ENCODE measurements at places on chromosomes 2 and 18.

GRCh38 chr2:205708231-205708631 is 25.9 kb downstream of the NRP2 start:
- DNase-seq = peak; percentile 48

- DNase-seq = no peak
Observed at GRCh38 chr2:238900511-238900910, 52.6 kb downstream of the TWIST2 start.

GRCh38 chr18:8114480-8114879 is 494.8 kb upstream of the RAB12 start:
- DNase-seq = no peak

DNA sequence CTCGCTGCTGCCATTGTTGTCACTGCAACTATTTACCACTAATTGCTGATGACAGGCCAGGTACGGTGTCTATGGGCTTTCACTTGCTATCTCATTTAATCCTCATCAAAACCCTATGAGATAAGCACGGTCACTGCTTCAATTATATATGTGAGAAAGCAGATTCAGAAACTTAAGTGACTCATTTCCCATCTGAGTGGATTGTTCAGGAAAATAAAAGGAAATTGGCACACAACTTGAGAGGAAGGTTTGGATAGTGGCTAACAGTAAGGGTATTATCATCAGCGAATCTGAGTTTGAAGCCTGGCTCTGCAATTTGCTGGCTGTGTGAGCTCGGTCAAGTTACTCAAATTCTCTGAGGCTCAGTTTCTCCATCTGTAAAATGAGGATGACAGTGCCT is 196.0 kb downstream of the KCNS3 start:
- DNase-seq = no peak

DNA sequence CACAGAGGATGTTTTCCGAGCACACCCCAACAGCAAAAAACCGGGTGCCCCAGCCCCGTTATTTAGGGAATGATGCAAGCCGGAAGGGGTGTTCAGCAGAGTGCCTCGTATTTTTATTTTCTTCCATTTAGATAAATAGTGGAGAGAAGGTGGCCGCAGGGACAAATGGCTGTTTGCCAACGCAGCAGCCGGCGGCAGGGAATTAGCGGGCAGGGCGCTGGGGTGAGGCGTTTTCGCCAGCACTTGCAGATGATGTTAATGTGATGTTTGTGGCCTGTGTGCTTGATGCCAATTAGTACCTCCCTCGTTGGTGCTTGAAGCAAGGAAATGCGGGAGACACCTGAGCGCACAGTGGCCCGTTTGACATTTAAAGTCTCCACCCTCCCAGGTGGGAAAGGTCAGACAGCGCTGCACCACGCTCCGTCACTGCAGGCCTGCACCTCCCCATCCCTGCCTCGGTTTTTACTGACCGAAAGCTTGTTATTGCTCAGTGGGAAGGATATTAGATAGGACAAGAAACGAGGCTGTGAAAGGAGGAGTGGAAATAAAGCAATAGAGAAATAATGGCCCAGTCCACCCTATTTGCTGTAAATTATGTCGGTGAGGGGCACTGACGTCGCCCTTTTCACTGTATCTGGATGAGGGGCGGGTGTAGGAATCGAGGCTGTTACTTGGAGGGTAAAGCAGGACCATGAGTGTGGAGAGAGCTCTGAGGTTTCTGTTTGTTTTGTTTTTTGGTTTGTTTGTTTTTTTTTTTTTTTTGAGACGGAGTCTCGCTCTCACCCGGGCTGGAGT is 39.1 kb downstream of the NFATC1 start:
- DNase-seq = no peak

DNA sequence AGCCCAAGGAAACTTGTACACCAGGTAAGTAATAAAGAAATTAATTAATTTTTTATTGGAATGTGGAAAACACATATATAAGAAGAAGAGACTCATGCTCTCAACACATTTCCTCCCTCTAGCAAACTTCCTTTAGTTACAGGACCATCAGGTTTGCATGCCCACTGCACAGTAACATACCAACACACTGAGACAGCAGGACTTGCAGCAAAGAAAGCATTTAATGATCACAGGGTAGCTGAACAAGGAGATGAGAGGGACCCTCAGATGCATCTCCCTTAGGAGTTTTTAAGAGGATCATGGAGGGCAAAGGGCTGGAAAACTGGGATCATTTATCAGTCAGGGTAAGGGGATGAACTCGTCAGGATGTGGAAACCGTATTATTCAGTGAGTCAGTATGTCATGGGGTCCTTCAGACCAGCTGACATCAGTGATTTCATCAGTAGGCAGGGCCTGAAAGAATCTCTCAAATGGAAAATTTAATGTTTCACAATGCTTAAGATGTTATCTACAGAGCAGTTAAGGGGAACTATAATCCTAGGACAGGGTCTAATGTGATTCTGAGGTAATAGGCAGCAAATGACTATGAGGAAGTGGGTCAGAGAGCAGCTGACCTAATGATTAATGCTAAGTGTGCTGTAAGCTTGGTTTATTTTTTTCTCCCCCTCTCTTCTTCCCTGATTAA is 193.8 kb upstream of the RND3 start:
- peak; percentile 63 for DNase-seq

GRCh38 chr2:190342611-190343010 is 778 bp upstream of the INPP1 start:
- no peak for DNase-seq

- DNase-seq = no peak
Observed at GRCh38 chr2:141899740-141900139, 231.1 kb downstream of the LRP1B start.

GRCh38 chr2:239392688-239393387 is 8.0 kb downstream of the HDAC4 start:
- DNase-seq = no peak

DNA sequence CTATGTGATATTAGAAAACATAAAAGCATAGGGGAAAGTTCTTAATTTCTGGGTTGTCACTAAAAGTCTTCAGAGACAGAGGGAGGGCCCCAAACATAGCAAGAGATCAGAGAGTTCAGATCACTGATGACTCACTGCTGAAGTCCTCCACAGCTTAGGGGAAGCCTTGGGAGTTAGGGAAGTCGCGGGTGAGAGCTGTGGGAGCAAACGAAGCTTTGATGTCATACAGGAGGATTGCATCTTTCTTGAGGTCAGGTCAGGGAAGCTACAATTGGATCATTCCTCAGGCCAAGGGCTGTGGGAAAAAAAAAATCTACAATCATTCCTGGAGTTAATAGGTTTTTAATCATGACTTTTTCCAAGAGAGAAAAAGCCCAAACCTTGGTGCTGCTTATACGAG is 96.2 kb downstream of the COPS8 start:
- DNase-seq = peak; percentile 72

- DNase-seq = peak; percentile 10
Observed at GRCh38 chr2:181627545-181627944, 29.4 kb downstream of the CERKL start.

DNA sequence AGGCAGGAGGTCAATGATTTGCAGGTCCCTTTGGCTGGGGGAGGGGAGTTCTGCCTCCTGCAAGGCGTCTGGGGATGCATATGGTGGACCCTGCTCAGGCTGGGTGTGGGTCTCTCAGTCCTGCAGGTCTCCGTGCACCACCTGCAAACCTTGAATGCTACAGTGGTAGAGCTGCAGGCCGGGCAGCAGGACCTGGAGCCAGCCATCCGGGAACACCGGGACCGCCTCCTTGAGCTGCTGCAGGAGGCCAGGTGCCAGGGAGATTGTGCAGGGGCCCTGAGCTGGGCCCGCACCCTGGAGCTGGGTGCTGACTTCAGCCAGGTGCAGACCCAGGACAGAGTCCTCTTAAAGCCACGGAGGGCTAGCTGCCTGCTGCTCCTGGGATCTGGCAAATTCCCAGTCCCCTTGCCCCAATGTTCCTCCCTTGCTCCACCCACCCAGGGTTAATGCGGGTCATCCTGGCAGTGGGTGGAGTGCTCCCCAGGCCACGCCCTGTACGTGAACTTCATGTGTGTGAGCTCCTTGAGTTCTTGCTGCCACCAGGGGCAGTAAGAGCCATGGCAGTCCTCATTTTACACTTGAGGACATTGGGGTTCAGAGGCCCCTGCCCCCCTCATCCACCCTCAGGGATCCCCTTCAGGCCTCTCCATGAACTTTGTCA is 3.1 kb downstream of the PROM2 start:
- DNase-seq = no peak

GRCh38 chr18:58538604-58539386 is 90.1 kb downstream of the ALPK2 start:
- peak; percentile 27 for DNase-seq

DNA sequence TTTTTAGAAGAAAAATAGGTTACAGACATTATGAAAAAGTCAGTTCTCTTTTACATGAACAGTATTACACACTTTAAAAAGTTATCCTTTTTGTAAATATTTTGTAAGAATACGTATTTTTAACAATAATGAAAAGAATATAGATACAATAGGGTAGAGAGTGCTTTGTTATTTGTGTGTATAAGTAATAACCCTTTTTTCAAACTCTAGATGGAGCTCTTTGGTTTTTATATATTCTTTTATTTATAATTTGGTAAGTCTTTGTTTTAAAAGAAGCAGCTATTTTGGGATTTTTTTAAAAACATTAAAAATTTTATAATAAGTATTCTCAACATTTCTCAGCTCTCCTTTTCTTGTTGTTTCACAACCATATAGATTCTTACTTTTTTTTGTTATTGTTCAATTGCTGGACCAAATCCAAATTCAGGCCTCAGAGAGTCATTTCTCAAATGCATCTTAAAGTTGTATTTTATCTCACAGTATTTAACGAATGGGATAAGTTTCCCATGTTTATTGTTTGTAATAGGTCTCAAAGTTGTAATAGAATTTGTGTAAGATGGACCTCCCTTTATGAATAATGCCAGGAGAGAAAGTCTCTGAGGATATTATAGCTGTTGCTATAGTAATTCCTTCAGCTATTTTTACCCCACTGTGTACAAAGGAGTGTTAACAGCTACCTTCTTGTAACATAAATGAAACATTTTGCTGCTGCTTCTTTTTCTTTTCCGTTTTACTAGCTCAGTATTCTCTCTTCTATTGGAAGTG is 46.4 kb downstream of the ACYP2 start:
- DNase-seq = peak; percentile 5

DNA sequence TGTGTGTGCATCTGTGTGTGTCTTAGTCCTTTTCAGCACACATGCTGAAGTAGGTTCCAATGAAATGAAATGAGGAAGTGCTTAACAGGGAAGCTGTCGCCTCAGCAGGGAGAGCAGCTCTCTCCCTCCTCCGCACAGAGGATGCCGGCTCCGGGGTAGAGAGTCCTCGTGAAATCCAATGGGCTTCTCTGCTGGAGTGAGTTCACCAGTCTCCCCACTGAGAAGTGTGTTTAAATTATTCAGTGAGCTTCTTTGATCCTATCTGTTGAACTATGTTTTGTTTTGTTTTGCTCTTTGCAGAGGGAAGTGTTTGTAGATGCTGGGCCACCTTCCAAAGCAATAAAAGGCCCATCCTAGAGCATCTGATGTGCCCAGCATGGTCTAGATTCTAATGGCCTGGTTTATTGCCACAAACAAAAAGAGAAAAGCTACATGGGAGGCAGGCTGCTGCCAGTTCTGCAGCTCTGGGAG is 6.7 kb downstream of the PPP1R7 start:
- DNase-seq = no peak

GRCh38 chr18:48023334-48024008 is 93.0 kb upstream of the SMAD2 start:
- peak; percentile 77 for DNase-seq

- no peak for DNase-seq
Observed at GRCh38 chr2:69386360-69386759, 667 bp downstream of the GFPT1 start.

GRCh38 chr2:61770746-61771145 is 83.1 kb downstream of the FAM161A start:
- DNase-seq = peak; percentile 5

DNA sequence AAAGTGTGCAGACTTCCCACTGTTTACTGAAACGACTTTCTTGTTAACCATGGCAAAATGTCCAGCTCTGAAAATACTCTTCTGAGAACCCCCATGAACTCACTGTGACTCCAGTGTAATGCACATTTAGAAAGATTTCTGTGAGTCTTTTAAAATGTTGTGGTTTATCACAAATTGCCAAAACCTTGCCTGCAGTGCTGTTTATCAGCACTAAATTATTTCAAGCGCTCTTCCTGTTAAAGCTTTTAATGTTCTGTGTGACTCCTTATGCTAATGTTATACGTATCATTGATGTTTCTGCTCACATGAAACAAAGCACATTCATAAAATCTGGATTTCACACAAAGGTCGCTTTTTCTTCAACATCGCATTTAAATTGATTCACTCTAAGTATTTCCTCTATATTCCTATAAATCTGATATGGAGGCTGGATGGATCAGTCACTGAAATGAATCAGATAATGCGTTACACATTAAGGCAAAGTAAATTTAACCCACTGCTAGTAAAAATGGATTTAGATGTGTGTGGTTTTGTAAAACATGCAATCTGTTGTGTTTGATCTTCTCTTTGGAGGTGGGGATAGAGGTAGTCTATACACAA is 521.2 kb downstream of the NYAP2 start:
- DNase-seq = no peak

DNA sequence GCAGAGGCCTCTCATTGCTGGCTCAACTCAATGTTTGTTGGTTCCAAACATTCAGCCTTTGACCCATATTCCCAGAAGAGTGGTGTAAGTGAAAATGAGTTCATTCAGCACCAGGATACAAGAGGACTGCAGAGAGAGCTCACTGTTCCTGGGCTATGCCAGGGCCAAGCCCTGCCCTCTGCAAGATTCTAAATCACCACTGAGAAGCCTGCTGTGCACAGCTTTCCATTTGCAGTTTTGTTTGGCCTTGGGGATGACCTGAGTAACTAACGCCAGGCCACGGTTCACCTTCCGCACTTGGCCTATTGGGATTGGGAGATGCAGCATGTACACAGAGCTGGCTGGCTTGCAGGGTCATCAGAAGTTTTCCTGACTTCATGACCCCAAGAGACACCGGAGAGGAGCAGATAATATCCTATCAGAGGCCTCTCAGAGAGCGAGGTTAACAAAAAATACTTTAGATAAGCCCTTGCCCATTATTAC is 12.6 kb downstream of the GKN1 start:
- DNase-seq = no peak

- no peak for DNase-seq
Observed at GRCh38 chr2:177449159-177449558, 56.6 kb downstream of the AGPS start.

DNA sequence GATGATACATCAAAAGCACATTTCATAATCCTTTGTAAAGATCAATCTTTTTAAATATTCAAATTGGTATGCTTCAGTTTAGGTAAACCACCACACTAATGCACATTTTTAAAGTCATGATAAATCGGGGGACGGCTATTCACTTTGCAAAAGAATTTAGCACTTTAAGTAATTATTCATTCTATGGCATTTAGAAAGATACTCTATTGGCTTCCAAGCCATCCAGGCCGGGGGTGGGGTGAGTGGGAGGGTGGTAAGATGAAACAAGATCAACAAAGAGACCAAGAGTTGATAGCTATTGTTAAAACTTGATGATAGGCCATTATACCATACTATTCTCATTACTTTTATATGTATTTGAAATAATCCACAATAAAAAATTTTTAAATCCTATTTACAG is 41.0 kb downstream of the EPG5 start:
- DNase-seq = no peak

DNA sequence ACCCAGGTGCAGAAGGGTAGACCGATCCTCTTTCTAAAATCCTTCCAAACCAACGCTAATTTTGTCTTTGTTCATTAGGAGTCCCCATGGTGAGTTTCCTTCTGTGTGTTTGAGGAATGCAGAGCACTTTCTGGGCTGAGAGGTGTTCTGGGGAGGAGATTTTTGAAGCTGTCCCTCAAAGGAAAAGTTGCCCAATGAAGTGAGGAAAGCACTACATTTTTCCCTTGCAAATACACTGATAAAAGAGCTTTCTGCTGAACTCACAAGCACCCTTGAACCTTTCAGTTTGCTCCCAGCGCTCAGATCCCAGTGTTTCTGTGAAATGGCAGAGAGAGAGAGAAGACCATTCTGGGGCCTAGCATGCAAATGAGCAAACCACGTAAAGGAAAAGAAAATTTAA is 299.6 kb upstream of the FANCL start:
- no peak for DNase-seq
